ENCODE measurements at places on chromosomes 1 and 21.

- DNase-seq: no peak
These were observed 124.2 kb upstream of the FGGY start for GRCh38 chr1:59172693-59173092.

DNA sequence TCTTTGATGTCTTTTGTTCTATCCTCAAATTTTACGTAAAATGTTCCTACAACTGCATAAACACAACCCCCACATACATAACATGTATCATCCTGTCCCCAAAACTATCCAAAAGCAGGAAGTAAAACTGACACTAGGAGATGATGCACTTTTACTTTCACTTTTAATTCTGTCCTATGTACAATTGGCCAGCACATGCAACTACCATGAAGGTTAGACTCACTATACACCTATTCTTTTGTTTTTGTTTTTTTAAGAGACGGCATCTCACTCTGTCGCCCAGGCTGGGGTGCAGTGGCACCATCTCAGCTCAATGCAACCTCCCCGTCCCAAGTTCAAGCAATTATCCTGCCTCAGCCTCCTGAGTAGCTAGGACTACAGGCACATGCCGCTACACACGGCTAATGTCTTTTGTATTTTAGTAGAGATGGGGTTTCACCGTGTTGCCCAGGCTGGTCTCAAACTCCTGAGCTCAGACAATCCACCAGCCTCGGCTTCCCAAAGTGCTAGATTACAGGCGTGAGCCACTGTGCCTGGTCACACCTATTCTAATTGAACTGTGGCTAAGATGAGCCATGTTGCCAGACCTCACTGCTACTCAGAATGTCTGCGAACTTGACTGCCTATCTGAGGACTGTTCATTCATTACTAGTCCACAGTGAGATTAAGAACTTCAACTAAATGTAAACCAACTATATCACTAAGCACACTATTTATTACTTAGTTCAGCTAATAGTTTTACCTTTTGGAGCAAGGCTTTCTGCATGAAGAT, 48.0 kb downstream of the TOR3A start:
- DNase-seq: peak; percentile 7

DNA sequence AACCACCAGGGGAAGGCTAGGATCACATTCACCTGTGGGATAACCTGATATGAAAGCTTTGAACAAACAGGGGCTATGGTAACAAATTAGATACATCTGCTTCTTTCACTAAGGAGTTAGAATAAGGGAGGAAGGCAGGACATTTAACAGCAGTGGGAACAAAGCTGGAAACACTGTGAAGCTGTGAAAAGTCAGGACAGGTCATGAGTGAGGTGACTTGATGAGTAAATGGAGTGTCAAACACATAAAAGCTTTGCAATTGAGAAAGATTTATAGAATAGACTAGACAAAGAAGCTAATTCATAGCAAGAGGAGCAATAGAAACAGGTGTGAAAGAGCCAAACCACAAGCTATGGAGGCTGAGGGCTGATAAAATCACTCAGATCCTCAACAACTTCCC, 110.0 kb downstream of the ASTN1 start:
- no peak for DNase-seq

- DNase-seq: peak; percentile 82
These were observed 44.1 kb upstream of the ARHGEF16 start for GRCh38 chr1:3410142-3410925.

DNA sequence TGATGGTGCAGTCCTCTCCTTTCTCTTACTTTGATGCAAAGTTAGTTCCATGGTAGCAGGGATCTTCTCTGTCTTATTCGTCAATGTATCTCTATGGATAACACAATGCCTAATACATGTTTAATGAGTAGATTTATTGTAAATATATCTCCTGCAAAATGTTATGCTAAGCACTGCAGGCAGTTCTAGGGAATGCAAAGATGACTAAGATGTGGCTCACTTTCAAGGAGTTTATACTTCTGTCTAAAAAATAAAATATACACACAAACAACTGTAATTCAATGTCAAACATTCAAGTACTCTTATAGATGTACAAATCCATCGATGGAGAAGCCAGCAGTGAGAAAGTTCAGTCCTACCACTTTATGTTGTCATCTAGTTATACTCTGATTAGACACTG, 194.3 kb downstream of the KCTD3 start:
- DNase-seq: no peak

GRCh38 chr21:15243406-15243805, 178.6 kb upstream of the NRIP1 start:
- no peak for DNase-seq

DNA sequence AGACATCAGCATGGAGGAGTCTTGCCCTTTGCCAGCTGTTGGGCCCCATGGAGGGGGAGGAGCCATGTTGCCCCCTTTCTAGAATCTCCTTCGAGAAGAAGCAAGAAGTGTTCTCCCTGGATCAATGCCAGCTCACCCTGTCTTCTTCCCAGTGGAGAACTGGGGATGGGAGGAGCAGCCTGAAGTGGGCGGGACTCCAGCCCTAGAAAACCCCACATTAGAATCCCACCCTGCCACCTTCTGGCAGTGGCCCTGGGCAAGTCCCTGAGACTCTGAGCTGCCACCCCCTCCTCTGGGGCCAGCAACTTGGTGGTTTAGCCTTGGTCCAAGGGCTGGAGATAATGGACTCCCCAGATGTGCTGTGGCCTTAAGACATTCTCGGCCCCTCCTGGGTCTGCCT, 51.7 kb downstream of the PAX7 start:
- no peak for DNase-seq

GRCh38 chr1:237817277-237817676, 73.4 kb downstream of the ZP4 start:
- no peak for DNase-seq

GRCh38 chr1:14242870-14243269, 355.6 kb upstream of the KAZN start:
- DNase-seq: no peak

DNA sequence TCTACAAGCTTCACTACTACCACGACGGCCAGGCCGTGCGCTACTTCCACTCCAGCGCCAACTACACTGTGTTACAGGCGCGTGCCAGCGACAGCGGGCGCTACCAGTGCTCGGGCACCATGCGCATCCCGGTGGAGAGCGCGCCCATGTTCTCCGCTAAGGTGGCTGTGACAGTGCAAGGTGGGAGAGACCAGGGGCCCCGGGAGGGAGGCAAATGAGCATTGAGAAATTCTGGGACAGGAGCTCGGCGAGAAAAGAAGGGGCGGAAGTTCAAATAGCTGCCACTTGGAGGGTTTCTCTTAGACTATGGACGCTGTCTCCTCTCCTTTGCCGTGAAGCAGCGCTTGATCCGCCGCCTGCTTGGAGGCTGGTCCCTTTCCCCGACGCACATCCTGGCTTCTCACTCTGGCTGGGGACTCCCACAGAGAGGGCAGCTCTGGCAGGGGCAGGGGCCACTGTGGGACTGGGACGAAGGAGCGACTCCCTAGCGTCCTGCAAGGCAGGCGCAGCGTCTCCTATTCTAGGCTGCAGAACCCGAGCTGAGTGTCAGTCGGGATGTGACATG, 4.6 kb downstream of the FCRLB start:
- DNase-seq: peak; percentile 5

DNA sequence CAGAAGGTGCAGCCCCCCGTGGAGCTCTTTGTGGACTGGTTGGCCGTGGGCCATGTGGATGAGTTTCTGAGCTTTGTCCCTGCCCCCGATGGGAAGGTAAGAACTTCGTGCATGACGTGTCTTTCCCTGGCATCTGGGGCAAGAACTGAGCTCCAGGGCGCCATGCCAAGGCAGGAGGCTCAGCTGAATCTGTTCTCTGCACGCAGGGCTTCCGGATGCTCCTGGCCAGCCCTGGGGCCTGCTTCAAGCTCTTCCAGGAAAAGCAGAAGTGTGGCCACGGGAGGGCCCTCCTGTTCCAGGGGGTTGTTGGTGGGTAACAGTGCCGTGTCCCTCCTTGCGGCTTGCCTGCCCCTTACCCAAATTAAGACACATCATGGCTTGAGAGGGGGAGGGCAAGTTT, 27.7 kb downstream of the PADI3 start:
- no peak for DNase-seq

DNA sequence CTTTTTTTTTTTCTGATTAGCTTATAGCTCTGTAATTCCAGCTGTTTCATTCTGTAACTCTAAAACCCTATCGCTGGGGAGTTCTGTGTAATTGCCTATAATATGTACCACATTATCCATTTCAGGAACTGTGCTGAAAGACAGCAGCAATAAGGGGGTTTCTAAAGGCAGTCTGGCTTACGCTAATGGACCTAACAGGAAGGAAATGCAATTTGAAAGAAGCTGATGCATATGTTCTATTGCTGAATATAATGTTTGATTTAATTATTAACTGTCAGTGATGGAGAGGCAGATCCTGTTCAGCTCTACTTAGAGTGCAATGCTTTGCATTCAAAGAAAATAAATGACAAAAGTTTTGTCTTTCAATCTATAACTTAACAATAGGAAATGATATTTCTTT, 209.4 kb upstream of the SNX7 start:
- no peak for DNase-seq

GRCh38 chr1:47810964-47811682, 186.1 kb downstream of the TRABD2B start:
- no peak for DNase-seq

GRCh38 chr1:17027403-17027802, 15.7 kb upstream of the ATP13A2 start:
- no peak for DNase-seq

- DNase-seq: no peak
These were observed 161.5 kb downstream of the GRIK3 start for GRCh38 chr1:36872858-36873257.

DNA sequence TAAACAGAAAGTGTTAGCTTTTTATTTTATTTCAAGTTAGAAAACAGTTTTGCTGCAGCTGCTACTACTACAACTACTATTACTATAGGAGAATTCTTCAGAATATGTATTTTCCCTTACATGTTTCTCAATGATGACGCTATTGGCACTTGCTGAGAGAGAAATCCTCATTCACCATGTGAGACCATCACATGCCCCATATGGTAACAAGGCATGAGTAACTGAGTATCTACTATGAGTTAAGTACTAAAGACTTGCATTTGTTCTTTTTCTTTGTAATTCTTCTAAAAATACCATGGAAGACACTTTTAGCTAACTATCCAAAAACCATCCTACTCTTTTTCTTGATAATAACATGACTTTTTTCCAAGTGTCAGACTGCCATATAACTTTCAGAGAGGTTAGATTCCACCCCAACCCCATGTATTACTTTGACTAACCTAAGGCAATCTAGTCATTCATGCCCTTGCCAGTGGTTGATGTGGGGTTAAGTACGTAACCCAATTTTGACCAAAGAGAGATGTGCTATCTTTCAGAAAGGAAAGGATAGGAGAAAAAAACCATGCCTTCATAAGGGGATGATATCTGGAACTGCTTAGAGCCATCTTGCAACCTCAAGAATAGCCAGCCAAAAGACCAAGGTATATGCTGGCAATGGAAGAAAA, 42.9 kb downstream of the COP1 start:
- no peak for DNase-seq

DNA sequence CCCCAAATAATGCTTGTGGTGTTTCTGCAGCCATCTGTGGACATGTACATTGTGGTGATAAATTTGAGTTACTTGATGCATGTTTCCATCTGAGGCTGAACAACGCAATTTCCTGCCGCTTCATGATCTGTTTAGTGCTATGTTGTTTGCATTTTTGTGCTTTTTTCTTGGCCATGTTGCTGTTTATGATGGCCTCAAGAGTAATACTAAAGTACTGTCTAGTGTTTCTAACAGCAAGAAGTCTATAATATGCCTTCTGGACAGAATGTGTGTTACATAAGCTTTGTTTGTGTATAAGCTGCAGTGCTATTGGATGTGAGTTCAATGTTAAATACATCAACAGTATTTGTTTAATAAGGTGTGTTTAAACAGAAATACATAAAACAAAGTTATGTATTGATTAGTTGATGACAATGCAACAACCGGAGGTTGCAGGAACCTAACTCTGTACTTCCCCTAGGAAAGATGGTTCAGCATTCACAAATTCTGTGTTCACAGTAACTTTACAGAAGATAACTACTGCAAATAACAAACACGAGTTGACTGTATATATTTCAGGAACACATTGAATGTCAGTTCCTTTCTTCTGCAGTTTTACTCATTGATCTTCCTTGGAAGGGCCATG, 114.8 kb upstream of the USP24 start:
- no peak for DNase-seq

DNA sequence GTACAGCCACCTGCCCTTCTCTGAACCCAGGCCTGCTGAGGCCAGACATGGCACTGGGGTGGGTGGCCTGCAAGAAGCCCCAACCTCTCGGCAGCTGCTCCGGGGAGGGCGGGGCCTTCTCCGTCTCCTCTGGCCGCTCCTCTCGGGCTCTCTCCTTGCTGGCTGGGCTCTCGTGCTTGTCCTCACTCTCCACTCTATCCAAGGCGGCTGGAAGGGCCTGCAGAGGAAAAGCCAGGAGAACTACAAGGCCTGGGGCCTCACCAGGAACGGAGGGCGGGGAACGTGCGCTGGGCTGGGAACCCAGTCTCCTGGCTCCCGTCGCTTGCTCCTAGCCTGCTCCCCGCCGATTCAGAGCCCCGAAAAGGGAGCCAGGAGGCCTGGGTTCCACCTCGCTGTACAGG, 59.1 kb downstream of the CHD5 start:
- no peak for DNase-seq

DNA sequence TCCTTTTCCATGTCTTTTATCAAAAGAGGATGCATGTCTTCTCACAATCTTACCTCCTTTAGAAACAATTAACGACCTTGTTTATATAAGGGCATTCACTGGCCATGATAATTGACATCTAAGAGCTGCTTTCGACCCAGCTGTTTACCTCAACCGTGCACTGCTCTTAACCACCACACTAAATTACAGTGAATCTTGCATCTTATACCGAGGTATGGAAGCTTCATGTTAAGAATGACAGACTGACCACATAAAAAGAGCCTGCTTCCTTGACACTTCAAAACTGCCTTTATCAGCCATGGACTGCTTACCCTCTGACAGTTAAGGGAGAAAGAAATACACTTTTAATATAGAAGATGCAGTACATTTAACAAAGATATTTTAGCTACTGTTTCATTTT, 301.7 kb upstream of the LYPLAL1 start:
- DNase-seq: no peak

GRCh38 chr1:68819190-68819829, 322.4 kb upstream of the DEPDC1 start:
- no peak for DNase-seq
